Activated CD4-positive, alpha-beta T cell treated with anti-CD3 and anti-CD28 coated beads for 1 hour (primary cell): ENCODE measurements at places on chromosomes 7 and 10.

DNA sequence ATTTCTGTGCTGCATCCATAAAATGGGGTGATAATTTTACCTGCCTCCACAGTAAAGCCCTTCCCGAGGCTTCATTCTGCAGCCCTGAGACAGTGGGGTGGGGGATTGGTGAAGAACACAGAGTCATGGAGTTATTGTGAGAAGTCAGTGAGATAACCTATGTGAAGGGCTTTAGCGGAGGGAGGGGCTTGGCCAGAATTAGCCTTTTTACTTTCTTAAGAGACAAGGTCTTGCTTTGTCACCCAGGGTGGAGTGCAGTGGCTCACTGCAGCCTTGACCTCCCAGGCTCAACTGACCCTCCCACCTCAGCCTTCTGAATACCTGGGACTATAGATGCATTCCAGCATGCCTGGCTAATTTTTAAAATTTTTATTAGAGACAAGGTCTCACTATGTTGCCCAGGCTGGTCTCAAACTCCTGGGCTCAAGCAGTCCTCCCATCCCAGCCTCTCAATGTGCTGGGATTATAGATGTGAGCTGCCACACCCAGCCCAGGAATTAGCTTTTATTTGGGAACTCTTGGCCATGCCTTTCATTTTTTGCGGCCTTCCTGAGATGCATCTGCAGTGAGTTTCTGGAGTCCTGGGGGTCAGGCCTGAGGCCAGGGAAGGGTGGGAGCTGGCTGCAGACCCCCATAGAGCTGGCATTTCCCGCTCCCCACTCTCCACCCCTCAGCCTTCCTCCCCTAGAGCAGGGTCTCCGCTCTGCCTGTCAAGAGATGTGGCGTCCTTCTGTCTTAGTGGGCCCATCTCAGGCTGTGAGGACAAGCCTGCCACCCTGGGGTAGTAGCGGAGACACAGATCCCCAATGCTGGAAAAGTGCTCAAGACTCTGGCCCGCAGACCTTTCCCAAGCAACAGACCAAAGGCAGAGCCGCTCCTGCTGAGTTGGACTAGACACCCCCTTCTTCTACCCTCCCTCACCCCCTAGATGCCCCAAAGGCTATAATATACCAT is 77.0 kb downstream of the ZMIZ1 start:
- DNase-seq, result no peak

DNA sequence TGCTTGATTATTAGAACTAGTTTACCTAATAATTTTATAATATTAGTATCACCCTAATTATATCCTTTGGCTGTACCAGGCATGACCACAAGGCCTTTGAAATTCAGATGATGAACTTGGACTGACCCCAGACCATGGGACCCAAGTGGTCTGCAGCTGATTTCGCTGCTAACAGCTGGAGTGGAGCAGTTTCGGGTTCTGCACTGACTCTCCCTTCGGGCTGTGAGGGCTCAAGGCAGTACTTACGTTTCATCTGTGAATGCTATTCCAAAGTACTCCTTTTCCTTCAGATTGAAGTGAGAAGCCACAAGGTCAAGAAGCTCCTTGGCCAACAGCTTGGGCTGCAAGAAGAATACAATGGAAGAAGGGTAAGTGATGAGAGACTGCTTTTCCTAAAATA is 223.8 kb downstream of the PRPF18 start:
- no peak for DNase-seq

GRCh38 chr7:152050547-152050971 is 25.1 kb downstream of the GALNT11 start:
- no peak for DNase-seq

DNA sequence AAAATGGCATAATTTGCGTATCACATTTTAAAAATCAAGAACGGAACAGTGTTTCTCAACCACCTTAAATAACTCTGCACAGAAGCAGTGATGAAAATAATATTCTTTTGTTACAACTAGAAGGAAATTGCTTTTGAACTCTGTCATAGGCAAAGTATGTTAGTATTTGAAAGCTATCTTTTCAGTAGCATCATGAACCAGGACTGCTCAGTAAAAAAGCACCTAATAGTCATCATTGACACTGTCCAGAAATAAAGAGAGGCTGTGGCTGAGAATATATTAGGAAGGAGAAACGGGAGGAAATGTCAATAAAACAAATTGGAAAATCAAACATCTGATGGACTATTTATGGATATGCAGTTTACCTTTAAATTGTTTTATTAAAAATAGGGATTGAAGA is 237.2 kb upstream of the AKR1E2 start:
- no peak for DNase-seq

- no peak for DNase-seq
These were observed 70.9 kb upstream of the SAMD8 start for GRCh38 chr10:75040576-75040975.

GRCh38 chr10:43734716-43735115 is 86.0 kb upstream of the ZNF32 start:
- DNase-seq, result no peak

DNA sequence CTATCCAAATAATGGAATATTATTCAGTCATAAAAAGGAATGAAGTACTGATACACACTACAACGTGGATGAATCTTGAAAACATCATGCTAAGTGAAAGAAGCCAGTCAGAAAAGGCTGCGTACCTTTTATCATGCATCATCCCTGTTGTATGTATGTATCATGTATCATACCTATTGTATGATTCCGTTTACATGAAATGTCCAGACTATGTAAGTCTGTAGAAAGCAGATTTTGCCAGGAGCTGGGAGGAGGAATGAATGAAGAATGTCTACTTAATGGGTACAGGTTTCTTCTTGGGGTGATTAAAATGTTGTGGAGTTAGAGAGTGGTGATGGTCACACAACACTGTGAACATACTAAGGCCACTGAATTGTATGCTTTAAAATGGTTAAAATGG is 135.9 kb upstream of the KLF14 start:
- DNase-seq, result no peak

GRCh38 chr7:39407137-39407536 is 159.1 kb upstream of the YAE1 start:
- DNase-seq, result no peak

DNA sequence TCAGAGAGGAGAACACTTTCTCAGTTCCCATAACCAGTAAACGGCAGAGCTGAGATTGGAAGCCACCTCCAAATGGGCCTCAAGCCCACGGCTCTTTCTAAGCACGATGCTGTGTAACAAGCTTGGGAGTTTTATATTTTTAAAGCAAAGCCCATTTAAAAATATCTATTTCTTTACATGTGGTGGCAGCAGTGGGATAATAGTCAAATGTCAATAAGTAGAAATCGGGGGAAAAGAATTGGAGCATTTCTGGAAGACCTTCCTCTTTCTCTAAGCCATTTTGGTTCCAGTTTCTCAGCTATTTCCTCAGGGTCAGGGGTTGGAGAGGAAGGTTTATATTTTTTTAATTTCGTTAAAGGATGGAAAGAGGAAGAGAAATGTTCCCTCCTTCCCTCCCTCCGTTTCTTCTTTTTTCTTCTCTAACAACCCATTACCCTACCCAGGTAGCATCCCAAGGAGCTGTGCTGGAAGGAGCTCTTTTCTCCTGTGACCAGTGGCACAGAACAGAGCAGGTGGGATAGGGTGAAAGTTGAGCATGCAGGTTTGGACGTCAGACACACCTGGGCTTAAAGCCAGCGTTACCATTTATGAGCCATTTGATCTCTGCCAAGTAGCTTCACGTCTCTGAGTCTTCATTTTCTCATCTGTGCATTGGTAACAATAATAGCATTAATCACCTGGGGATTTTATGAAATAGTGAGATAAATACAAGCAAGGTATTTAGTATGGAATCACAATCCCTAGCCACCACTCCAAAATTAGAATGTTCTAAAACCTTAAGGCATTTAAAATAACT is 515.7 kb downstream of the RPS24 start:
- no peak for DNase-seq

GRCh38 chr10:13659887-13660550 is 73.3 kb downstream of the PRPF18 start:
- peak; percentile 53 for DNase-seq

DNA sequence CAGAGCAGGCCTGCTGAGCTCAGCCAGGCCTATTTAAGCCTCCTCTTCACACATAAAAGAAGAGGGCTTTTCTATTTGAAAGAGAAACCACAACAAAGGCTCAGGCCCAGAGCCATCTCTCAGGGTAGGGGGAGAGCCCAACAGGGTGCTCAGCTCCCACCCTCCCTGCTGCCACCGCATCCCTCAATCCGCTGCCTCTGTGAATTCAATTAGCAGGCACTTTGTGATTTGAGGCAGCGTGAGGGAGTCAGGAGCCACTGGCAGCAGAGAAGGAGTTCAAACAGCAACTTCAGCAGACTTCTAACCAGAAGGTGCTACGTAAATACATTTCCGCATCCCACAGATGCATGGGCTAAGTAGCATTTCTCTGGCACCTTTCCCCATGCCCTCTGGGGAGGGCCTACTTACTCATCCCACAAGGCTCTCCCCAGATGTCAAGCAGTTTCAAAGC is 45.2 kb downstream of the LRRC20 start:
- DNase-seq, result no peak
